ENCODE measurements at places on chromosomes 12 and 14.

- DNase-seq, result no peak
Measured at GRCh38 chr12:114750917-114751316, 66.9 kb upstream of the TBX3 start.

DNA sequence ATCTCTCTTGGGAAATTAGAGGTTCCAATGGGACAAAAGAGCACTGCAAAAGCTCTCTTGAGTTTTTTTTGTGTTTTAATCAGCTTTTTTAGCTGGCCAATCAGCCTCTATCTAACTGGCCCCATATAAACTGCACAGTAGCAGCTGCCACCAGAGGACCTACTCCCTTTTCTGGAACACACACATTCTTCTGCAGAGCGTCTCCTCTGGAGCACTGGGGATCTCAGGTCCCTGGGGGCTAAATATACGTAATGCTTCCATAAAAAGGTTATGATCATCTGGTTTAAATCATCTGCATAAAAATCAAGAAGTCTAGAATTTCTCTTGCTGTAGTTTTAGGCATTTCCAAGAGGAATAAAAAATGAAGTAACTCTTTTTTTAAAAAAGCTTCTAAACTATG lies 32.3 kb downstream of the TSPAN8 start:
- DNase-seq, result no peak

- no peak for DNase-seq
Measured at GRCh38 chr12:6163416-6164060, 36.7 kb upstream of the CD9 start.

DNA sequence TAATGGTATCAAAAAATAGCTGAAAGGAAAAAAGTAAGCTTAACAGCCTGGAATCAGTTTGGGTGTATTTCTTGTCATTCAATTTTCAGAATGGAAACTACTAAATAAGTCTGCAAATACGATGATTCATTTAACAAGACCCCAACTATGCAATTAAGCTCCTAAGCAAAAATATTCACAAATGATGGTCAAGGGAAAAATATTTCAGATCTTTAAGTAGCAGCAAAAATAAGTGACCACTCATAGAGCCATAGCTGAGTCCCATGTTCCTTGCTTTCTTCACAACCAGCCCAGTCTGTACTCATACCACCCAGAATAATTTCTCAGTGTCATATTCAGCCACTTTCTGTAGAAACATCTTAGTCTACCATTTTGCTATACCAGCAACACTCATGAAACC lies 185.4 kb downstream of the PPM1H start:
- DNase-seq, result no peak

DNA sequence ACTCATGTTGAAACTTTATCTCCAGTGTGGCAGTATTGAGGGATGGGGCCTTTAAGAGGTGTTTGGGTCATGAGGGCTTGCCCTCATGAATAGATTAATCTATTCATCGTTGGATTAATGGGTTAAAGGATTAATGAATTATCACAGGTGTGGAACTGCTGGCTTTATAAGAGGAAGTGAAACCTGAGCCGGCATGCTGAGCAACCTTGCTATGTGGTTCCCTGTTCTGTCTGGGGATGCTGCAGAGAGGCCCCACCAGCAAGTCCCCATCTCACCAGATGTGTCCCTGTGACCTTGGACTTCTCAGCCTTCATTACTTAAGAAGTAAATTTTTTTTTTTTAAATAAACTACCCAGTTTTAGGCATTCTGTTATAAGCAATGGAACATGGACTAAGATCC lies 109.6 kb downstream of the DYRK2 start:
- no peak for DNase-seq

- no peak for DNase-seq
Measured at GRCh38 chr12:46959502-46959901, 119.9 kb upstream of the PCED1B start.

GRCh38 chr12:123741937-123742572 lies 20.0 kb upstream of the DNAH10 start:
- no peak for DNase-seq

- no peak for DNase-seq
Measured at GRCh38 chr12:3225796-3226180, 148.6 kb downstream of the TSPAN9 start.
